ENCODE measurements at places on chromosomes 6 and 20.

DNA sequence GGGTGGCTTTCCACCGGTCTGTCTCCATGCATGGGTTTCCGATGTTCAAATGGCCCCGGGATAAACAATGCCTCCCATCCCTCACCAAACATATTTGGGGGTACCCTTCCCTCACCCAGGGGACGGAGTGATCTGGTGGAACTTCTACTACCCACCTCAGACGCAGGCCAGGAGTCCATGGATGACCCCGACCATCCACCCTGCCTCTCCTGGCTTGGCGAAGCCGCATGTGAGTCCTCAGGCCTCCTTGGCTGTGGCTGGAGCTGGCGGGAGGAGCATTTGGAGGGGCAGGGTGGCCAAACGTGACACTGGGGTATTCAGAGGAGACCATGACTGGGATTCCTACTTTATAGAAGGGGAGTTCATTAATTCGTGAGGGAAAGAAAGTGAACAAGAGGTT, 45.9 kb upstream of the FRMD1 start:
- DNase-seq, result no peak

DNA sequence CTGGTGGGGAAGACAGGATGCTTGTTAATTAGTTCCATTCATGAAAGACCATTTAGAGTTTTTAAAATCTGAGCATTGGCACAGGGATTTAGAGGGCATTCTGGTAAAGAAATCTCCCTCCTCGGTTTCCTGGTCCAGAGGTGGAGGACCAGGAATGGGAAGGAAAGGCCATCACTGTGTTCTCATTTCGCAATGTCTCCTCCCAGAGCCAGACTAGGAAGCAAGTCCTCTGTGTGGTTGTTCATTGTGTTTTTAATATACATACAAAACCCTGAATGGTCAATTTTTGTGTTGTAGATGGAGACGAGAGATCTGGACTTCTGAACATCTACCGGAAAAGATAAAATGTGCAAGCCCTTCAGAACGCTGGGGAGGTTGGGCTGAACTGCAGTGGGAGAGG, 41.3 kb downstream of the RIN2 start:
- no peak for DNase-seq

GRCh38 chr20:56711018-56711417, 81.9 kb downstream of the TFAP2C start:
- no peak for DNase-seq

GRCh38 chr20:38617011-38617829, 15.6 kb downstream of the ARHGAP40 start:
- DNase-seq, result no peak

DNA sequence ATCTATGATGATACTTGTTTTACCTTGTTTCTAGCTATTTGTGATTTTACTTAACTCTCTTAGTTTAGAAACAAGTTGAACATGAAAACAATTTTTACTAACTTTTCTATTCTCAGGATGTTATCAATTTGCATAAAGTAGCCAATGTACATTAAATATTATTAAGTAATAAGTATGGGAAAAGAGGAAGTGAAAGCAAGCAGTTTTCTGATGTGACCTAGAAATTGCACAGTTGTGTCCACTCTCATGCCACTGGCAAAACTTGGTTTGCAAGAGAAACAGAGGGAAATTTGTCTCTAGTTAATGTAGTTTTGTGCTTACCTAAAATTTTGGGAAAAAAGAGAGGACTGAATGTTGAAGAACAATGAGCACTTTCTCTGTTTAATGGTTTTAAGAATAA, 19.2 kb upstream of the TSPYL1 start:
- no peak for DNase-seq

- no peak for DNase-seq
These were observed 65.5 kb upstream of the GCM1 start for GRCh38 chr6:53214172-53214571.

GRCh38 chr20:50191544-50192363, 1.1 kb downstream of the CEBPB start:
- peak; percentile 66 for DNase-seq

GRCh38 chr20:1993986-1994385, at the start of gene PDYN:
Gene PDYN, minus strand, starts transcription at chr20:1994058. Its CDS starts 10,974 bp downstream, at chr20:1983084.
- no peak for DNase-seq

- no peak for DNase-seq
These were observed 232.7 kb downstream of the NKAIN2 start for GRCh38 chr6:124036384-124036783.

GRCh38 chr6:21181866-21182265, 411.7 kb upstream of the SOX4 start:
- no peak for DNase-seq

GRCh38 chr20:37072293-37073196, 23.3 kb downstream of the RBL1 start:
- DNase-seq, result no peak

- no peak for DNase-seq
These were observed 18.4 kb downstream of the DLL1 start for GRCh38 chr6:170272341-170273065.

GRCh38 chr6:42452171-42453030, 675 bp upstream of the TRERF1 start:
- DNase-seq, result peak; percentile 62

DNA sequence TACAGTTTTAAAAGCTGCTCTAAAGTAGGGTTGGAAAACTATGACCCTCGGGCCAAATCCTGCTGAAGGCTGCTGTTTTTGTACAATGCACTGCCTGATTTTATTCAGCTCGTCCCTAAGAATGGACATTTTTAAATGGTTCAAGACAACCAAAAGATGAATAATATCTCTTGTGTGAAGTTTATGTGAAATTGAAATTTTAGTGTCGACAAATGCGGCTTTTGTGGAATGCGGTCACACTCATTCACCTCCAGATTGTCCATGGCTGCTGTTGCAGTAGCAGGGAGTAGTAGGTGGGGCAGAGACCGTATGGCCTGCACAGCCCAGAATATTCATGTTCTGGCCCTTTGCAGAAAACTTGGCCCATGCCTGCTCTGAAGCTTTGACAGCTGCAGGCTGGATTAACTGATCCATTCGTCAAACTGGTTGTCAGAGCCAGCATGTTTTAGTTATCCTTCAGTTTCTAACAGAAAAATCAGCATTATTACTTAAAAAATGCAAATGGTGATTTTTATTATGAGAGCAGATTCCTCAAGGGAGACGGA, 91.6 kb downstream of the PSMG4 start:
- no peak for DNase-seq

- no peak for DNase-seq
These were observed 73.8 kb downstream of the SCML4 start for GRCh38 chr6:107750176-107750797.

DNA sequence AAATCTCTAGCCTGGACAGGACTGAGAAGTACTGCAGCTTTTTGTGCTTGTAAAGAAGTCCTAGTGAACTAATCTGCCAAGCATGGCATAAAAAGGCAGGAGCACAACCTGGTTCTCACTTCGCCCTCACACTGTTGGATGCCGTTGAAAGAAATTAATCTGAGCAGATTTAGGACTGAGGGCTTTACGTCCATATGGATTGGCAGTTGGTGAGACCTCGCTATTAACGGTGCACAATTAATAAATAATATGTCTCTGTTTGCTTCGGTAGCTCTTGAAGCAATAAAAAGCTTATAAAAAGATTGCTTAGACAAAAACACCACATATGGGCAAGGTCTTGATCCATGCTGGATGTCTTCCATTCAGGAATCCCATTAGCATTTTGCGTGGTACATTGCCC, 185.6 kb upstream of the EPHA7 start:
- no peak for DNase-seq

DNA sequence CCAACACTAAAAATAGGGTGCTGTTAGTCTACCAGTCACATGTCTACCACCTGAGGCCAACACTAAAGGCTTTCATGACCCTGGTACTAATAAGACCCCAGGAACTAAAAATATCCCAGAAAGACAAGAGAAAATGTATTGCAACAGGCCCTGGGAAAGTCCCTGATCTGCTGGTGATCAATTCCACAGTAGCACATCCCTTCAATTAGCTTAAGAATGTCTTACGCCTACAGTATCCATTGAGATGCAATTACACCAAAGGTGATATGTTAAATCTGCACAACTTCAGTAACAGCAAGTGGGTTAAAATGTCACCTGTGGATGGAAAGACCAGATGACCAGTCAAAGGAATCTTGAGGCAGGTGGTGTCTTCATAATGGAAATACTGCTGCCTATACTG, 3.1 kb downstream of the SEMG1 start:
- DNase-seq, result no peak

DNA sequence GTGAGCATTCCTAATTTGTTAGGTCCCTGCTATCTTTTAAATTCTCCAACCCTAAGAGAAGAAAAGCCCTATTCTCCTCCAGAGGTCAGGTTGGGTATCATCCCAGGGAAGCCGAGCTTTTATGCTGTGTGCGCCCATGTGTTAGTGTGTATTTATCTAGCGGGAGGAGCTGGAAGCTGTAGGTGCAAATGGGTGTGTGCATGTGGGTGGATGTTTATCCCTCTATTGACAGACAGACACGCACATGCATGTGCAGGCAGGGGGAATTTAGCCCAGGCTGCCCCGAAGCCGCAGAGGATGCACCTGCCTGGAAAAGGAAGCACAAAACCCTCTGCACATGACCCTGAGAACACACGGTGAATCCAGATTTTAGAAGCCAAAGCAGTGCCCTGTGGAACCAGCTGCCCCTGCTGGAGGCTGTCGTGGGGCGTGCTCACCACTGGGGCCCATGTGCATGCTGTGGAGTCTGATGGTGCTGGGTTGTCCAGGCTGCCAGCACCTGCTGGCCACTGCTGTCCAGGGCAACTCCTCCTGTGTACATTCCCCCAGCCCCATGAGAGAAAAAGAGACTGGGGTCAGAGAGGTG, 397.5 kb downstream of the TAF4 start:
- no peak for DNase-seq

DNA sequence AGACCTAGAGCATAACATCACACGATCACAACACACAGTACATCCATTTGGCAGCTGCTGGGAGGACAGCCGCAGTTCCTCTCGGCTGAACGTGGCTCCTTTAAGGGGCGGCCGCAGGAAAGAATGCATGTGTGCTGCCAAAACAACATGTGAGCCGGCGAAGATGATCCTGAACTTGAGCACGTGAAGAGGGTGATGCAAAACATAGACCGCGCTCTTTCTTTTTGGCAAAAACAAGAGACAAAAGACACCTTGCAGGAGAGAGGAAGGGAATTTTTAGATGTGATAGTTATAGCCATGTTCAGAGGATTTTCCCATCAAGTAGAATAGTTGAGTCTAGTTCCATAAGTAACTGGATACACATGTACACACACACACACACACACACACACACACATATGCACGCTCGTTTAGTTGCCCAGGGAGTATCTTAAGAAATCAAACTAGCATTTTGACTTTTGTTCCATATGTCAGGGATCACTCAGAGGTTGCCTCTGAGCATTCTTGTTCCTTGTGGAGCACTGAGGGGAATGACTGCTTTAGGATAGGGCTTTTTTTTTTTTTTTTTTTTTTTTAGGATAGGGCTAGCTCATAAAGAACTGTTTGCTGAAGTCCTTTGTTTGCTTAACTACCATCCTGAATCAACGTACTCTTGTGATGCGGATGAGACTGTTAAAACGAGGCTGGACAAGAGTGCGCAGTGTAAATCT, 21.7 kb upstream of the RANBP9 start:
- DNase-seq, result no peak

- no peak for DNase-seq
These were observed 516 bp upstream of the IRF4 start for GRCh38 chr6:390914-391558.

DNA sequence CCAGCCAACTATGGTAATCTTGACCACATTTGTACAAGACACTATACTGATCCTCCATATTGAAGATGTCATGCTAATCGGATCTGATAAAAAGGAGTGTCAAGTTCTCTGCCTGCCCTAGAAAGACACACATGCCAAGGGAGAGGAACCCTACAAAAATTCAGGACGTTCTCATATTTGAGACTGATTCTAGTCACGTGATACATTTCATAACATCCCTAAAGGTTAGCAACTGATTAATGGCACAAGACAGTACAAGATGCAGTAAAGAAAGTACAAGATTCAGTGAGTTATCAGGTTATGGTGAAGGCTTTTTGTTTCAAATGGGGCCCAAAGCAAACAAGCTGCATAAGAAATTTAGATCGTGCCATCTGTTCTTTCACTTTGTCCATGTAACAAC, 190.7 kb upstream of the MOCS1 start:
- no peak for DNase-seq

DNA sequence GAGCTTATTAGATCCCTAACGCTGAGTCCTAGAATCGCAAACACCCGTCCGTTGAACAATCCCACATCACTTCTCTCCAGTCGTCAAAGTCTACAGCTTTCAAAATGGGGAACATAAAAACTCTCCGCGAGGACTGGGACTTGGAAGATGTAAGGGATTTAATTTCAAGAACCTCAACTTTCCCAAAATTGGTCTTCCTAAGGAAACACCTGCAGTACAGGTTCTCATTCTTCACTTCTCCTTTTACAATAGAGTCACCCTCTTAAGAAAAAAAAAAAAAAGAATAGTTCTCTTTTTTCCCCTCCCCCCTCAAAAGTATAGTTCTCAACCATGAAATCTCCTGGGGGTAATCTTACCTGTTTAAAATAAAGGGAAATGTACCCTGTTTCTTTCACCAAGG, 6.6 kb upstream of the ZBTB22 start:
- no peak for DNase-seq

DNA sequence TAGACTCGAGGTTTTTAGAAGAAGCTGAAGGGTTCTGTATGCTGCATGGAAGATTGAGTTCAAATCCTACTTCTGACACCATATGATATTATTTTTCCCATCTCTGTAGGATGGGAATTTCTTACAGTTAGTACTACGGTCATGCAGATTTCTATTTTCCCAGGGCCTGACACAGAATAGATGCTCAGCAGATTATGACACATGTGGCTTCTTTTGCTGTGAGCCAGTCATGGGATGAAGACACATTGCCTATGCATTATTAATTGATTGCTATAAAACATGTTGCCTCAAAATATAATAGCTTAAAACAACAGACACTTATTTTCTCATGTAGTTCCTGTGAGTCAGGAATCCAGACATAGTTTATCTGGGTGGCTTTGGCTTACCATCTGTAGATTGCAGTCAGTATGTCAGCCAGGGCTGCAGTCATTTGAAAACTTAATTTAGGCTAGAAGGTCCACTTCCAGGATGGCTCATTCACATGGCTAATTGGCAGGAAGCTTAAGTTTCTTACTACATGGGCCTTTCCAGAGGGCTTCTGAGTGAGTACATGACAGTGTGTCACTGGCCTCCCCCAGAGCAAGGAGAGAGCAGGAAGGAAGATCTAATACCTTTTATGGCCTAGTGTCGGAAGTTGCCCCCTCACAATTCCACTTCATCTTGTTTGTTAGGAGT, 29.5 kb downstream of the TOP1 start:
- no peak for DNase-seq

Data from central memory CD4-positive, alpha-beta T cell (primary cell).